GM13977 (cell line): ENCODE measurements at places on chromosomes 3 and 15.

GRCh38 chr3:169945313-169945712, 21.3 kb upstream of the SEC62 start:
- DNase-seq, result peak; percentile 74

GRCh38 chr3:25432176-25432720, 4.2 kb downstream of the RARB start:
- DNase-seq, result no peak

DNA sequence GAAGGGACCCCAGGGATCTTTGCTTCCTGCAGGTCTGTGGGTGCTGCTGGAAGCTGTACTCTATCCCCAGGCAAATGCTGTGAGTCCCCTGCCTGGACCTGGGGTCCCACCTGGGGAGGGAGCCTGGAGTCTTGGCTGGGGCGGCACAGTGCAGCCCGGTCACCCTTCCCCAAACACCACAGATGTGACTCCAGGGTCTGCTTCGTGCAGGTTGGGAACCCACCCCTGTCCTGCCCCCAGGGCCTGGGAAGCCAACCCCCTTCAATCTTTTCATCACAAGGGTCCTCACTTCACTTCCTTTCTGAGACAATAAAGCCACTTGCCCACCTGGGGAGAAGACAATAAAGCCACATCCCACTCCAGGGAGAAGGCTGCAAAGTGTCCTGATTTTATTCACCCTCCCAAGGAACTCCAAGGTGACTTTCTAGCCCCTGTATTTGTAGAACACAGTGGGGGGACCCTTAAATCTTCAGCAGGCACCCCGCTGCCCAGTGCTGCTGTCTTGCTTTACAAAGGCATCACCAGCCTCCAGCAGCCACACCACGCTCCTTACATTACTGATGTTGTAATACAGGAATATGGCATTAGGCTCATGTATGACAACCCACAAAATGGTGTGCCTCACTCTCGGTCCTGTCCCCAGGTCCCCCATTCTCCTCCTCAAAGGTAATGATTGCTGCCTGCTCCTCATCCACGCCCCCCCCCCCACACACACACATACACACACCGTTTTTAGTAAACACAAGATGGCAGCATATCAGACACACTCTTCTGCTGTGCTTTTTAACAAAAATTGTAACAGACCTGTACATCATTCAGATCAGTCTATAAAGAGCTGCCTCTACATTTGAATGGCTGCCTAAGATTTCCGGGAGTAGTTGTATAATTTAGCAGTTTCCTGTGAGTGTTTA, 9.9 kb downstream of the C3orf22 start:
- no peak for DNase-seq

DNA sequence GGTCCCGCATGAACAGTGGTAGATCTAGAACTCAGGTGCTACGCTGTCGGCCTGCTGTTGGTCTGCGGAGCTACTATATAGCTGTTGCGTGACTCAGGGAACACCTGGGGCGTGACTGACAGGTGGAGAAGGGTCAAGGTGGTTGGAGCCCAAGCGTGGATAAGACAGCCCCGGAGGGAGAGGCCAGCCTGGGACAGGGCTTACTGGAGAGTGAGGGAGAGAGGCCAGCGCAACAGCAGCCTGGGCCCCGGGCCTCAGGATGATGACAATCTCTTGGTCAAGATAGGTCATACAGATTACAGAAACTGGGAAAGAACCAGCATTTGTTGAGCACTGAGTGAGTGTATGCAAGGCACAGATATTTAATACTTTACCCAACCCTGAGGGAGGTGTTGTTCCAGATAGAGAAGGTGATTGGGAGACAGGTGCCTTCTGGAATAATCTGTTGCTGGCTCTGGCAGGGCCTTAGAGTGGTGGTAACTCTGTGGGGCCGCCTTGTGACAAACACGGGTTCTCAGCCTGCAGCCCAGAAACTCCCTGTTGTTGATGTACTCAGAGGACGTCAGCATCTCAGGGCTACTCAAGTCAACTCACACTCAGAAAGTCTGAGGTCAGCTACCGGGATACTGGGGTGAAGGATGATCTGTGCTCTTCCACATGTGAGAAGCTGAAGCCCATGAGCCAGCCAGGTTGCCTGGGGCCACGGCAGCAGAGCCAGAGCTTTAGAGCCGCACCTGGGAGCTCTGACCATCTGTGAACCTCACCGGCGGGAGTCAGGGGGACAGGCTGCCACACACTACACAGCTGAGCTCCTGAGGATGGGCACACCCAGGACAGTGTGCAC, 265.4 kb upstream of the HES1 start:
- DNase-seq, result no peak
